ENCODE measurements at places on chromosomes 16 and 17.

- no peak for DNase-seq
These were observed 656 bp downstream of the MRPL58 start for GRCh38 chr17:75013092-75013559.

- peak; percentile 30 for DNase-seq
These were observed 414 bp downstream of the DUSP14 start for GRCh38 chr17:37490022-37490587.

- DNase-seq: no peak
These were observed 6.8 kb downstream of the KIF19 start for GRCh38 chr17:74332763-74333283.

DNA sequence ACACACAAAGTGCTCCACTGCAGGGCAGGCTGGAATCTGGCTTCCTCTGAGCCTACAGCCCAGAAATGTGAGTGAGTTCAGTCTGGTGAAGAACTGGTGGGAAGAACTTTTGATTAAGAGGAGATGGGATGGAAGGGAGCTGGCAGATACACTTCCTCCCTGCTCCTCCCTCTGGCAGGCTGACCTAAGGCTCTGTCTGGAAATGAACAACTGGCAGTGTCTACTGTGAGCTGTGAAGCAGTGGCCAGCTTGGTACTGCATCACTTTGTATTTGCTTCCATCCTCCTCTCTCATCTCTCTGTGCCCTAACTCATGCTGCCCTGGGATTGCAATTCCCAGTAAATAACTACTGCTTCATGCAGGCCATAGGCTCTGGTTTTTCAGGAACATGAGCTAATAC is 45.6 kb downstream of the MAF start:
- DNase-seq: no peak

DNA sequence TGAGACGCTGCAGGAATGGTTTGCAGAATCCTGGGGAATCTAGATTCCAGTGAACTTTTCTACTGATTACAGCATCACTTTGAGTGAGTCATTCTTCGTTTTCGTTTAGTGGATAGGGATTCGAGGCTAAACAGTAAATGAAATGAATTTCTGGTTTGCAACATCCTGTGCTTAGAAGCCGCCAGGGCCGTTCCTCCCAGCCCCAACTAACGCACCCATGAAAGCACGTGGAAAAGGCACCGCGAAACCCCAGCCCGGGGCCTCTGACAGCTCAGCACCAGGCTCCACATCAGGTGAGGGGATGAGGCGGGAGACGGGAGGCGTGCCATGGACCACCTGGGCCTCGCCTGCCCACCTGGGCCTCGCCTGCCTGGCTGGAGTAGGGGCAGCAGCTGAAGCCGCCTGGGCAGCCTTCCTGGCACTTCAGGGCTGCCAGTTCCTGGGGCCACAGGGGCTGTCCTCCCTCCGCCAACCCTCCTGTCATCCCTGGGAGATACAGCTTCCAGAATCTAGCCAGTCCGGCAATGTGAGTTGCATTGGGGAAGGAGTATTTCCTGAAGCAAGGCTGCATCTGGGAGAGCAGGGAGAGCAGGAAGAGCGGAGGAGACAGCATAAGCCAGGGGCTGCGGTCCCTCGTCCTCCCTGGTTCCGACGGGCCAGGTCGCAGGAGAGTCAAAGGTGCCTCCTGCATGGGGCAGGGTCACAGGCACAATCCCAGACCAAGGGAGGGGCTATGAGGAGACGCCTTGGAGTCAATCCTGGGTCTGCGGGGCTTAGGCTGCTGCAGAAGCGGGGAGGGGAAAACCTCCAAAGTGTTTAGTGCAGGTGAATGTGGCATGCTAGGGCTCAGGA is 78.4 kb downstream of the RPH3AL start:
- DNase-seq: no peak
